ENCODE measurements at places on chromosomes 7 and 10. TPM values are rescaled to one million over a fixed set of nuclear protein-coding genes. Genes with fewer than 3 reads are reported as not detected.
A peak's percentile ranks its signal among the peaks of the same experiment; 100 is the strongest.

Gene HOXA7
- not detected for total RNA-seq

Gene KLHDC10
- 21.7 TPM for total RNA-seq

- peaks cover 35% of the 10 kb centered on the region for H3K27me3 ChIP-seq
- DNase-seq: no peak
- peak overlapping the region; percentile 67 for H3K4me3 ChIP-seq
- H3K4me1 ChIP-seq: peaks cover 14% of the 10 kb centered on the region
Measured at GRCh38 chr10:113381981-113382509, 170.8 kb upstream of the HABP2 start.

DNA sequence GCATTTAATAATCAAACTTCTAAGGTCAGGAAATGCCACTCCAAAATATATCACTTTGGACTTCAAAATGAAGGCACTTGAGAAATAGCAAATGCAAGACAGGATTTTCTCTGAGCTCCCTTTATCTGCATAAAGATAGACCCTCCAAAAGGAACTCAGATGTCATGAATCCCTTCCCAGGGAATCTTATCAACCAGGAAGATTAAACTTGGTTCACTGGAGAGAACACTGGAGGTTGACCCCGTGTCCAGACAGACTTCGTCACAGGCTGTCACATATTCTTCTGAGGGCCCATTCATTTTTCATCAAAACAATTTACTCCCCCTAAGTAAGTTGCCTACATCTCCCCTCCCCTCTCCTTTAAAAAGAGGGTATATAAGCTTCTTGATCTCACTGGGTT lies 21.2 kb downstream of the IFIT3 start:
- H3K36me3 ChIP-seq: no peaks in the 10 kb centered on the region
- no peak overlapping the region for H3K27ac ChIP-seq
- H3K4me1 ChIP-seq: peaks cover 34% of the 10 kb centered on the region

DNA sequence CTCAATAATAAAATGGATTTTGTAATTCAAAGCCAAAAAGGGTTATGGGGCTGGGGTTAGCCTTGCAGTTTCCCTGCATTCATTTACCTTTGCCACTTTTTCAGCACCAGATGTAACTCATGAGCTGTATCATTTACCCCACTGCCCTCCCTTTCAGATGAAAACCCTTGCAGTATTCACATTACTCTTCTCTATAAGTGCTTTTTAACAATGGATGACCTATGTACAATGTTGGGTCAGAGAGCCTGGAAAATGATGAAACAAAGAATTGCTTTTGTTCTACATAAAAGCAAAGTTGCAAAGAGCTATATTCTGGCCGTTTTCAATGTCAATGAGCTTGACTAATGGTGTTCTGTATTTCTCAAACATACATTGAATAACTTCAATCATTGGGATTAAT lies 189.7 kb downstream of the TMEM26 start:
- H3K27me3 ChIP-seq: no peaks in the 10 kb centered on the region
- no peak overlapping the region for H3K4me3 ChIP-seq
- no peaks in the 10 kb centered on the region for H3K4me1 ChIP-seq
- H3K36me3 ChIP-seq: no peaks in the 10 kb centered on the region

GRCh38 chr7:70215491-70215890 lies 617.2 kb downstream of the AUTS2 start:
- H3K4me1 ChIP-seq: peaks cover 22% of the 10 kb centered on the region
- no peaks in the 10 kb centered on the region for H3K27me3 ChIP-seq
- H3K36me3 ChIP-seq: no peaks in the 10 kb centered on the region
- H3K27ac ChIP-seq: no peak overlapping the region

DNA sequence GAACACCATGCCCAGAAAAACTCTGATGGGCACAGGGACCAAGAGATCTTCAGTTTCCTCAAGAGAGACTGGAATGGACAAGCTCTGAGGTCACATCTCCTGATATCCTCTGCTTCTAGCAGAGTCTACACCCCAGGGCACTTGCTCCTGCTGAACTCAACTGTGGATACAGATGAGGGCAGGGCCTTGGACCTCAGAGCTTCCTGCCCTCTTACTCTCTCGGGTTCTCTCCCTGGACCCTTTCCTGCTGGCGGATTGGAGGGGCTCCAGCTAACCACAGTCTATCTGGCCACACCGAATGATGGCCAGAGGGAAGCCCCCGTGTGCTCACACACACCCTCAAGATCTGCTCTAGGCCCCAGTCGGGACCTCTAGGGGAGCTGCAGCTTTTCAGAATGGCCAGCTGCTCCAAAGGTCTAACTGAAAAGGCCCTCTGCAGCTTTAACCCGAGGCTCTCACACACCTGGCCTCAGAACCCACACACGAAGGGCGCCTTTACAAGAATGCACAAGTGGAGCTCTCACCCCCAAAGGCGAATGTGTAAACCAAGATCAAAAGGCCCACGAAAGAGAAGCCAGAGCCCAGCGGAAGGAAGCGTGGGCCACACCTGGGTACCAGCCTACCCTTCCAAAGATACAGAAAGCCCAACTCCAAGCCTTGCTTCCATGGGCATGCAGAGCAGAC lies 65.5 kb downstream of the FAM53B start:
- H3K27ac ChIP-seq: peak overlapping the region; percentile 70
- peak overlapping the region; percentile 70 for H3K4me3 ChIP-seq
- no peaks in the 10 kb centered on the region for H3K27me3 ChIP-seq
- no peak for DNase-seq
- peaks cover 26% of the 10 kb centered on the region for H3K36me3 ChIP-seq

DNA sequence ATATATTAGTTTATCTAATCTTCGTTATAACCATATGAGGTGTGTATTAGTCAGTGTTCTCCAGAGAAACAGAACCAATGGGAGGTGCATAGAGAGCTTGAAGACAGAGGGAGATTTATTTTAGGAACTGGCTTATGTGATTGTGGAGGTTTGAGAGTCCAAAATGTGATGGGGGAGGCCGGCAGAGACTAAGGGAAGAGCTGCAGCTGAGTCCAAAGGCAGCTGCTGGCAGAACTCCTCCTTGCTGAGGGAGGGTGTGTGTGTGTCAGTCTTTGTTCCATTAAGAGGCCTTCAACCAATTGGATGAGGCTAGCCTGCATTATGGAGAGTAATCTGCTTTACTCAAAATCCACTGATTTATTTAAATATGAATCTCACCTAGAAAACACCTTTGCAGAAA lies 165.1 kb downstream of the SH3PXD2A start:
- no peak overlapping the region for H3K27ac ChIP-seq
- peaks cover 18% of the 10 kb centered on the region for H3K4me1 ChIP-seq
- H3K4me3 ChIP-seq: no peak overlapping the region

DNA sequence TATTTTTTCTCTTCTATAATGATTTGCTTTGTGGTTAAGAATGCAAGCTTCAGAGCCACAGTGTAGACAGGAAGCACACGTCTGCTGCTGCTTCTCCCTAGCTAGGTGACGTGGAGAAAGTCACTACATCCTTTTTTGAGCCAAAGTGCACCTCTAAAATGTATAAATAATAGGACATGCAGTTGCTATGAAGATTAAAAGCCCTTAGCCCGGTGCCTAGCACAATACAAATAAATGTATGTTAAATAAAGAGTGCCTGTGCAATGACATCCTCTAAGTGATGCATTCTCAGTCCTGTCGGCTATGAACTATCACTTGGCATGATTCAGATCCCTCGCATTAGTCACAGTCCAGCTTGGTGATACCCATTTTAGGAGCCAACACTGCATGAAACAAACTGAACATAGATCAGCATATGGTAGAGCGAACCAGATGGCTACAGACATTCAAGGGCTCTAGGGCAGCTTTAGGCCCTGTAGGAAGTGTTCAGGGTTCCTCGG lies 4.8 kb upstream of the TRDMT1 start:
- peaks cover 44% of the 10 kb centered on the region for H3K4me1 ChIP-seq
- H3K4me3 ChIP-seq: peak overlapping the region; percentile 57
- no peaks in the 10 kb centered on the region for H3K36me3 ChIP-seq
- peak; percentile 56 for DNase-seq

DNA sequence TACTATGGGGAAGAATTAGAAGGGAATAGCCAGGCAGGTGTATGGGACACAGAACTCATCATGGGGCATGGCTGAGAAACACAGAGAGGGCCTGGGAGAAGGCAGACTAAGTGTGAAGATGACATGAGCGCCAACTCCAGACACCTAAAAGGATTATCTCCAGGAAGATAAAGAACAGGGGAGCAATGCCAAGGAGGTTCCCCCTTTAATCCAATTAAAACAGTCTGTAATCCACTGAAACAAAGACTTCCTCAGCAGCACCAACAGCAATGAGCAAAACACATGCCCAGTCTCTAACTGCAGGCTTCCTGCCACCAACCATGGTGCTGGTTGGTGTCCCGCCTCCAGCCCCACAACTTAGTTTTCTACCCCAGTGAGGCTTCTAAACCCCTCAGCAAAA lies 108.9 kb downstream of the GRID1 start:
- no peaks in the 10 kb centered on the region for H3K36me3 ChIP-seq
- no peaks in the 10 kb centered on the region for H3K4me1 ChIP-seq
- DNase-seq: no peak
- H3K4me3 ChIP-seq: no peak overlapping the region

All from activated T-cell treated with anti-CD3 and anti-CD28 coated beads, Interleukin-2, amount 50 U/mL, for 72 hours (primary cell).